Endothelial cell (in vitro differentiated cells): ENCODE measurements at places on chromosomes 1 and 21.

GRCh38 chr1:173208146-173208545 lies 1.0 kb upstream of the TNFSF4 start:
- no peak for DNase-seq

DNA sequence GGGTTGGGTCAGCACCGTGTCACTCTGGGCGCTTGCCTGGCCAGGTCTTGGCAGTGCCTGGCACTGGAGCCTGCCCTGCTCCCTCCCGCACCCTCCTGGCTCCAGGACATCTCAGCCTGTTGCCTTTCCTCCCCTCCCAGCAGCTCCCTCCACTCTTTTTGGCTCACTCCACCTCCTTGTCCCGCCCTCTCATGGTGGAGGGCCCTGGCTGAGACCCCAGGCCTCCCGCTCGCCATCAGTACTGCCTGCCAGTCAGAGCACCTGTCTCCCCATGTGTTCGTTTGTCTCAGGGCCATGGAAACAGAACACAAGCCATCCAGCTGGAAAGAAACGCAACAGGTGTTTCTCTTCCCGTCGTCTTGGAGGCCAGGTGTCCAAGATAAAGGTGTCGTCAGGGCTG lies 61.0 kb downstream of the B3GALT5 start:
- no peak for DNase-seq

DNA sequence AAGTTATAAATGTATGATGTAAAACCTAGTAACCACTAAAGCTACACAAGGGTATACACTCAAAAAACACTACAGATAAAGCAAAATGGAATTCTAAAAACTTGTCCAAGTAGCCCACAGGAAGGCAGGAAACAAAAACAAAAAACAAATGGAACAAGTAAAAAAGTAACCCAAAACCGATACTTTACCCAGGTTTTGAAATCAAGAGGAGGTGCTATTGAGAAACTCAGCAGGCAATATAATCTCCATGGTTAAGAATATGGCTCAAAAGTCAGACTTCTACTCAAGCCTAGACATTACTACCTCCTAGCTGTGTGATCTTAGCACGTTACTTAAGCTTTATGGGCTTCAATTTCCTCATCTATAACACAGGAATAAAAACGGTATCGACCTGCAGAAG lies 13.3 kb downstream of the RBBP5 start:
- DNase-seq: no peak

- no peak for DNase-seq
These were observed 20.2 kb downstream of the MACO1 start for GRCh38 chr1:25450891-25451290.

GRCh38 chr1:66350001-66350547 lies 183.9 kb upstream of the SGIP1 start:
- no peak for DNase-seq

DNA sequence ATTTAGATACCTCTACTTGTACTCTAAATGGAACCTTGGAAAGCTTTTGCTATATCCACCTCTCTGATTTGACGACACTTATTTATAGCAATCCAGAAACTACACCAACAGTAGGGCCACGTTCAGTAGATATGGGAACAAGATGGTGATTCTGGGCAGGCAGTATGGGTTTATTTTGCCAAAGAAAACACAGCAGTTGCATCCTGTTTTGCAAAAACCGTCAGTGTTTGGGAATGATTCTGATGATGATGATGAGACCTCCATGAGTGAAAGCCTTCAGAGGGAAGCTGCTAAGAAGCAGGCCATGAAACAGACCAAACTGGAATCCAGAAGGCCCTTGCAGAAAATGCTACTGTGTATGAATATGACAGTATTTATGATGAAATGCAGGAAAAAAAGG lies 41.5 kb upstream of the NEXN start:
- no peak for DNase-seq

- peak; percentile 81 for DNase-seq
These were observed 10.8 kb downstream of the ADAMTSL4 start for GRCh38 chr1:150560011-150560438.

GRCh38 chr1:69919922-69920273 lies 285.5 kb downstream of the LRRC40 start:
- no peak for DNase-seq

DNA sequence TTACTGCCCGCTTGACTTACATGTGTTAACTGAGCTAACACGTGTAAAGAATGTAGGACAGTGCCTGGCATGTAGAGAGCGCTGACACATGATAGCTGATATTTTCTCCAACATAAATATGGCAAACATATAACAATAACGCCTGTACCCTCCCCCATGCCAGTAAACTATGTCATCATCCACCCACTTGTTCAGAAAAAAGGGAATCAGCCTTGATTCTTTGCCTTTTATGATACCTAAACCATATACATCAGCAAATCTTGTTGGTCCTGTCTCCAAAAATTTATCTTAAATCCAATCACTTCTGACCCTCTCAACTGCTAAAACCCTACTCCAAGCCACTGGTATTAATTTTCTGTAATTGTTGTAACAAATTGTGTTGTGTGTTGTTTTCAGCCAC lies 1.1 kb upstream of the ZNF692 start:
- no peak for DNase-seq

DNA sequence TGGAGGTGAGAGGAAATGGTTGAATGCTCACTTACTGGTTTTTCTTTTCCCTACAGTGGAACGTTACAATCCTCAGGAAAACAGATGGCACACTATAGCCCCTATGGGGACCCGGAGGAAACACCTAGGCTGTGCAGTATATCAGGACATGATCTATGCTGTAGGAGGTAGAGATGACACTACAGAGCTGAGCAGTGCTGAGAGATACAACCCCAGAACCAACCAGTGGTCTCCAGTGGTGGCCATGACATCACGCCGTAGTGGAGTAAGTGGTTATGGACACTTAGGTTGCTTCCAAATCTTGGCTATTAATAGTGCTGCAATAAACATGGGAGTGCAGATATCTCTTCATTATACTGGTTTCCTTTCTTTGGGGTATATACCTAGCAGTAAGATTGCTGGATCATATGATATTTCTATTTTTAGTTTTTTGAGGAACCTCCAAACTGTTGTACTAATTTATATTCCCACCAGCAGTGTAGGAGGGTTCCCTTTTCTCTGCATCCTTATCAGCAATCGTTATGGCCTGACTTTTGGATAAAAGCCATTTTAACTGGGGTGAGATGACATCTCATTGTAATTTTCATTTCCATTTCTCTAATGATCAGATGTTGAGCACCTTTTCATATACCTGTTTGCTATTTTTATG lies 48.8 kb upstream of the DARS2 start:
- no peak for DNase-seq

- no peak for DNase-seq
These were observed 140.4 kb downstream of the ZNF326 start for GRCh38 chr1:90135286-90135685.

DNA sequence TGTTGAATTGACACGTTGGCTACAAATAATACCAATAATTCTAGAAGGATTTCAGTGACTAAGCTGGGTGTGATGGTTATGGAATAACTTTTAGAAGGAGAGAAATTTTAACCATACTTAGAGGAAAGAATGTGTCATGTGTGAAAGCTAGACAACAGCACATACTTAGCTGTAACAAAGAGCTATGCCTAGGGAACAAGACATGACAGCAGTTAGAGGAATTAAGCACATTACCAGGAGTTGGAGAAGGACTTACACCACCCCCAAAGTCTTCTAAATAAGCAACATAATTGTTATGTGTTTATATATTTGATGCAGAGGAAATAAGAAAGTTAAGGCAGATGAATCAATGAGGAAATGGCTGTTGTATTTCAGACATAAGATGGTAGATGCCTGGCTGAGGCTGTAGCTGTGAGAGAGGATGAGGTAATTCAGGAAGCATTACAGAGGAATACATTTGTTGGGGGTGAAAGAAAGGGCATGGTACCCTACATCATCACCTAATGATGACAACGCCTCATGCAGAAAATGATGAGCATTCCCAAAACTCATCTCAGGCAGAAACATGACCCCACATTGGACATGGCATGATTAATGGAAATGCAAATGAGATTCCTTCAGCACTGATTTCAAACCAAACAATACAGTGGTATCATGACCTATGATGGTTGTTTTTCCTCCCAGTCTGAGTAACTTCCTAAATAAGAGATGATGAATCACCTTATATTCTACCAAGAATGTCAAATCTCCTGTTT lies 211.5 kb downstream of the LHX8 start:
- no peak for DNase-seq

- DNase-seq: no peak
These were observed 16.7 kb downstream of the COL8A2 start for GRCh38 chr1:36108314-36108713.

- no peak for DNase-seq
These were observed 189.2 kb downstream of the ZP4 start for GRCh38 chr1:237701534-237701933.

DNA sequence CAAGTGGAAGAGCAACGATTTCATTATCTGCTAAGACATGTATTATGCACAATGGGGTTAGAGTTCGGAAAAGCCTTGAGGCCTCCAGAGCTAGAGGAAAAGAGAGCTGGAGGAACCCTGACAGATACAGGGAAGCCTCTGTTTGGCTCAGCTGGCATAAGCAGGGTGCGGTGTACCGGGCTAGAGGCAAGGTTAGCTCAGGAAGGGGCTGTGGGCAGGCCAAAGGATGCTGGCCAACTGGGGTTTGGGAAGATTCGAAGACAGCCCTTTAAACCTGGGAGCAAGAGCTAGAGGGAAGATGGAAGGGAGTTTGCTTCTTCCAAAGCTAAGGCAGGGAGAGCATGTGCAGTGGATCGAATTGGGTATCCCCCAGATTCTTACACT lies 107.6 kb upstream of the TLR5 start:
- no peak for DNase-seq

GRCh38 chr1:56359056-56359455 lies 220.3 kb downstream of the PLPP3 start:
- no peak for DNase-seq

GRCh38 chr1:27380766-27381733 lies 2.1 kb downstream of the CD164L2 start:
- no peak for DNase-seq

GRCh38 chr1:4044967-4045366 lies 144.9 kb upstream of the C1orf174 start:
- no peak for DNase-seq
